ENCODE measurements at places on chromosomes 7 and 10.

GRCh38 chr10:106402458-106402857 lies 762.0 kb downstream of the SORCS1 start:
- no peak for DNase-seq

GRCh38 chr7:155555116-155555695 lies 8.8 kb upstream of the CNPY1 start:
- no peak for DNase-seq

DNA sequence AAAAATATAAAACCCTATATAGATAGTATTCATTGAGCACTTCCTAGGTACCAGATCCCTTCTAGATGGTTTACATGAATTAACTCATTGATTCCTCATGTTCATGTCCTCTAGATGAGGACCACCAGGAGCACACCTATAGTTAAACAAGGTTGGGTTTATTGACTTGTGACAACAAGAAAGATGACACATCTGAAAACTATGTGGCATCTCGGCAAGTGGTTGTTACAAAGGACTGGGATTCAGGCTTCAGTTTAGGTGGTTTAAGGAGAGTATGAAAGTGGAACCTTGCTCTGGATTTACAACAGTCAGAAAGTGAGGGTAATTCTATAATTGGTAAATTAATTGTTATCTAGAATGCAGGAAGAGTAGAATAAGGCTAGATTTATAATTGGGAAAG lies 99.0 kb upstream of the PHF14 start:
- DNase-seq = no peak

GRCh38 chr10:50501924-50502452 lies 121.8 kb downstream of the SGMS1 start:
- no peak for DNase-seq

DNA sequence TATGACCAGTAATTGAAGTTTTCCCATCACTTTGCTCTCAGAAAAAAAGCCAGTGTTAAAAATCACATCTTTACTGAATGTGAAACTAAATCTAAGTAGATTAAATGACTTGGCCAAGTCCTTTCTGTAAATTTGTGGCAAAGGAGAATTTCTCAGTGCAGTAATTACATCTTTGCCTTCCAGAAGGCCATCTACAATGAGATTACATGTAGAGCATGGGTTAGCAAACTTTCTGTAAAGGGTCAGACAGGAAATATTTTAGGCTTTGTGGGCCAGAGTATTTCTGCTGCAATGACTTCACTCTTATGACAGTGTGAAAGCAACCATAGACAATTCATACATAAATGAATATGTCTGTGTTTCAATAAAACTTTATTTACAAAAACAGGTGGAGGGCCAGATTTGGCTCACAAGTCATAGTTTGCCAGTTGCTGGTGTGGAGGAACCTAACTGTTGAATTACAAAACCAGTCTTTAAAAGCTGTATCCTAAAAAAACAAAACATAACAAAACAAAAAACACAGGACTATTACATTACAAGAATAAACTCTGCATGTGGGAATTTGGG lies 191.0 kb downstream of the TAX1BP1 start:
- no peak for DNase-seq

GRCh38 chr7:26365901-26366275 lies 74.2 kb downstream of the SNX10 start:
- DNase-seq = no peak

DNA sequence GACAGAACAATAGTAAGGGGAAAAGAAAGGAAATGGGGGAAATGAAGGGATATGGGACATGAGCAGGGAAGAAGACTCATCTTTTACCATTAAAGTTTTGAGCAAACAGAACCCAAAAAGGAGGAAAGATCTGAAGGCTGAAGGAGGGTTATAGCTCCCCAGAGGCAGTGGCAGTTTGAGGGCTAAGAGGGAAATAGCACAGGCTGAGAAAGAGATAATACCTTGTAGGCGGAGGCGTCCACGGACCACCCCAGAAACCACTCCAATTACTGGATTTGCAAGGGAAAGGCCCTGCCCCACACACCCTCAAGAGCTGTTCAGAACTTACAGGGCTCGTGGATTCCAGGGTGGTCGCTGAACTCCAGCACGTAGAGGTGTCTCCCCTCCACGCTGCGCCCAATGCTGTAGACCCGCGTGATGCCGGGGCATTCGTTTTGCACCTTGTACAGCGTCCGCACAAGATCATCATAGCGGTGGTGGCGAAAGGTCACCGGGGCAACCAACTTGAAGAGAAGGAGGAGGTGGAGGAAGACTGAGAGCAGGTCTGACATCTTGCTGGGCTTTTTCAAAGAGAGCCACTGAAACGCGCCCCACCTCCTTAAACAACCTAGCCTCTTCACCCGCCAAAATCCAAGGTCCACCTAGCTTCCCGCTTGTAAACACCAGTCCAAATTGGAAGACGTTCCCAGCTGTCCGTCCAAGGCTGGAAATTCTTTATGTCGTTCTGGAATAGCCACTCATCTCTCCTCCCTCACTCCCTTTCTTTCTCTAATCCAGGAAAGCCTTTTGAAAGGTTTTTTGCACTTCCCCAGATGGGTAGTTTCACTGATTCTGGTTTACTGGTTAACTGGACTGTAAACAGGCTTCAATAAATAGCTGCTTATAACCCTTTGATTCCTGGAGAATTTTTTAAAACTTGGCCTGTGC lies at the start of gene CPN1:
Gene CPN1 (minus strand): TSS at position 795 of the 927 bp plus-strand sequence. CDS start 244 bp downstream, at position 551.
- no peak for DNase-seq

DNA sequence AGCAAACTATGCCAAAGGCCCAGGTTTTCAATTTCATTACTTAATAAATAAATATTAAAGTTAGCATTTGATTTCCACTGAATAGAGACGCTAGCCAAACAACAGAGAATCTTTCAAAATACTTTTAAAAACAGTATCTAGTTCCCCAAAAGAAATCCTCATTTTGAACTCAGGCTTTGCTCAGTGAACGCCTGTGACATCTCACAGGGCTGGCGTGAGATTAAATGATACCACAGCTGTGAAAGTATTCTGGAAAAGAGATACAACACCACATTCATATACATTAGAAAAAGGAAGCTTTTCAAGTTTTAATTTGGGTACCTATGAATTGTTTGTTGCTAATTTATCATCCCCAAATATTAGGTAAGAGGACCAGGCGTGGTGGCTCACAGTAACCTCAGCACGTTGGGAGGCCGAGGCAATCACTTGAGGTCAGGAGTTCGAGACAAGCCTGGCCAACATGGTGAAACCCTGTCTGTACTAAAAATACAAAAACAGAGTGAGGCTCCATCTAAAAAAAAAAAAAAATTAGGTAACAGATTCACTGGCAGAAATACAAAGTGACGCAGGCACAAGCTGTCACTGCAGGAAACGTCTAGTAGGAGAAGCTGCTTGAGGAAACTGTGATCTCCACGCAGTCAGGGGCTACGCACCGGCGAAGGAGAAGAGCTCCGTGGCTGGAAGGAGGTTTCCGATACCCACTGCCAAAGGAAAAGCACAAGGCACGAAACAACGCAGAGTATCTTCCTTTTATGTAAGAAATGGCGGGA lies 50.0 kb downstream of the AMZ1 start:
- no peak for DNase-seq

DNA sequence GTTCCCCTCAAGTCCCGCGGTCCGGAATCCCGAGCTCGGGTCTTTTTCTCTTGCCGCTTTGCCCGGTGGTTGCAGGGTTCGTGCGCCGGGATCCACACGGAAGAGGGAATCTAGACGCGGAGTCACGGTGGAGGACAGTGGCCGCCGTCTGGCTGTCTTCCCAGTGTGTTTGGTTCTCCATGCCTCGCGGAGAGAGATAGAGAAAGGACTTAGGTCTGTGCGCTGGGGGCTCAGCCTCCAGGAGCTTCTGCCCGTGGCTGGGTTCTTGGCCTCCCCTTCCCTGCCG lies 1.6 kb downstream of the FFAR4 start:
- DNase-seq = no peak

DNA sequence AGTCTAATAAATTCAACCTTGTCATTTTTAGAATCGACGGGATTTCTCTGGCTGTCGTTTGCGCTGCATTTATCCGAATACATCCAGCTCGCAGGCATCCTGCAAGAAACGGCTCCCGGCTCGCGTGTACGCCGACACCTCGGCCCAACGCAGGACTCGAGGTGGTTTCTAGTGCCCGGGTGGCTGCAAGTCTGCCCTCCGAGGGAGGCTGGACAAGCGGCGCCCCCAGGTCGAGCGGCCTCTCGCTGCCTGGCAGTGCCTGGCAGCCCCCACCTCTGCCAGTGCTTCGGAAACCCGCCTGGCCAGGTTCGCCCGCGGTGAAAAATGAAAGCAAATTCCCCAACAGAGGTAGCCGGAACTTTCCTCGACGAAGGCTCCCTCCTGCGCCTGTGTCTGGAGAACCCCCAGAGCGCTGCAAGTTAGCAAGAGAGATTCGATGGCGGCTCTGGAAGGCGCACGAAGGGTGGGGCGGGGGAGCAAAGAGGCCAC lies 5.7 kb upstream of the ZNF503 start:
- DNase-seq = no peak

GRCh38 chr7:105295596-105296352 lies 92.9 kb downstream of the SRPK2 start:
- DNase-seq = no peak

- no peak for DNase-seq
These were observed 776 bp downstream of the TMEM184A start for GRCh38 chr7:1555046-1555812.

DNA sequence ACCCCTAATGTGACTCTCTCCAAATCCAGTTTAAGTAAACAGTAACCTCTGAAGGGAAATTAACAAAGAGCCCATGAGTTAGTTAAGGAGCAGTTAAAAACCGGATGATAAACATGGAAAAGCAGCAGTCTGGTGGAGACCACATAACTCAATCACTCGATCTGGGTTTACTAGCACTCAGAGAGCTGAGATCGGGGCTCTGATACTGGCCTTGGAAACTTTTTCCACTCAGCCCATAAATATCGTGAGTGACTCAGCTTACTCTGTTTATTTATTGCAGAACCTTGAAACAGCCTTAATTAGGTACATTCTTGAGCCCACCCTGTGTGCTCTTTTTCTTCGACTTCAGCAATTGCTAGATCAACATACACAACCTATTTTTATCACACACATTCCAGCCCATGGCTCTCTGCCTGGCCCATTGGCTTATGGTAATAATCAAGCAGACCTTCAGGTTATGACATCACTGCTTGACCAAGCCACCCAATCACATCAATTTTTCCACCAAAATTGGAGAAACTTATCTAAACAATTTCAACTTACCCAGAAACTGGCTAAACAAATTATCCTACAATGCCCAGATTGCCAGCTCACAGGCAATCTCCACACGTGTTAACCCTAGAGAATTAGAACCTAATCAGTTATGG lies 82.2 kb upstream of the GPR22 start:
- no peak for DNase-seq

DNA sequence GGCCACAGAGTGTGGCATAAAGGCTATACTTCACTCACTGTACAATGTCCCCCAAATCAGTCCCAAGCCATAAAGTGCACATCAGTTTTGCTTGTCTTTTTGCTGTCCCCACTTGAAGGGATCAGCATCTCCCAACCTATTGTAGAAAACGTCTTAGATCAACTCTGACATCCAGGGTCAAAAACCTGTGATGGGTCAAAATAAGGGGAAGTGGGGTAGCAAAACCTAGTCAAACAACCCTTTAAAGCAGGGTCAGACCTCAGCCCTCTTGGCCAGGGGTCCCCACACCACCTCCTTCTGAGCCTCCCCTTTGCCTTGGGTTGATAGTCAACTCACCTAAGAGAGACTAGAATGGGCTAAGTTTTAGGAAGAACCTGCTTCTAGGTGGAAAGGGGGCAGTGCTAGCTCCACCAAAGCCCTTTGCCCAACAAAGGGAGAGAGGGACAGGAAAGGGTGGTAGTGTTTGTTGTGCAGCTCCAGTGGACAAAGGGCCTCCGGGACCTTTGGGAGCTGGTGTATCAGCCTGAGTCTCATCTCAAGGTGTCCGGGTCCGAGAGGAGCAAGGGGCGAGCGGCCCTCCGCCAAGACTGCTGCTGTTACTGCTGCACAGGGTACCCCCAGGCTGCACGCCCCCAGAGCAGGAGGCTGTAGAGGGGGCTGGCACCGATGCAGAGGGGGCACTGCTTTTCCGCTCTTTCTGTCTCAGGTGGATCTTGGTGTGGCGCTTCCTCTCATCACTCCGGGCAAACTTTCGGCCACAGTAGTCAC lies 3.3 kb downstream of the EGR2 start:
- DNase-seq = no peak

DNA sequence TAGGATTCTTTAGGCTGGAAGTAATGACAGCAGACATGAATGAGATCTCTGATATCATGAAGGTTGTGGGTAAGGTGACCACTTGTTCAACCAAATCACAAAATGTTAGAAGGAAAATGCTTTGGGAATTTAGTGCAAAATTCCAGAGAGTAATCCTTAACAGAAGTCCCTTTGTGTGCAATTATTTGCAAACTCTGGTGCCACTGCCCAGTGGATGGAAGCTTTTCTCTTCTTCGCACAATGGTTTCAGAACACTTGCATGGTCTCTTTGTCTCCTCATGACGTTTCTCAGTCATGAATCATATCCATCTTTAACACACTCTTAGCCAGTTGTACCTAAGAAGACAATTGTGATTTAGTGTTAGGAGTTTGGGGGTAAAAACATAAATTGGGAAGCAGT lies 570.4 kb upstream of the ANKRD30A start:
- no peak for DNase-seq

DNA sequence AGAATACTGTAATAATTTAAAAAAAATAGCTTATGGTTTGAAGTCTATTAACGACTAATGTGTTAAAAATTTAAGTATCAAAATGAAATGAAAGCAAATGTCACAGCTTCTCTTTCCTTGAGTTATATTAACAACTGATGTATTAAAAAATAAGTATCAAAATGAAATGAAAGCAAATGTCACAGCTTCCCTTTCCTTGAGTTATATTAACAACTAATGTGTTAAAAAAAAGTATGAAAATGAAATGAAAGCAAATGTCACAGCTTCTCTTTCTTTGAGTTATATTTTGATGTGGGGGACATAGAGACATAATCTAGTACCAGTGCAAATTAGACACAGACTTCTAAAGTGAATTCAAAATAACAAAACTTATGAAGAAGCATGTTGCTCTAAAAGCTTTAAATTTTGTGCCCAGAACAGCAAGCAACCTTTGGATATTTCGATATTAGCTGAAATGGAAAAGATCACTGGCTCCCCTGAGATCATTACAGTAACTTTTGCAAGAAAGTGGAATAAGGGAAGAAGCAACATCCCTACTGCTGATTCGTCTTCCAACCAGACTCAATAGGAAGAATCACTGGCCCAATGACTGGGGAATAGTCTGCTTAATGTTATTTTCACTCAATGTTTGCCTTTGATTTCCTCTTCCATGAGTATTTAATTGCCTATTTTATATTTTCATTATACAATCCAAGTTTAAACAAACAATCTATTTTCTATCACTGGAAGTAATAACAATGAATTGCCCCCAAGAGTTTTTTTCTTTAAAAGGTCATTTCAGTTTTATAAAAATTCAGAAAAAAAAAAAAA lies 8.0 kb downstream of the SKAP2 start:
- DNase-seq = no peak

- DNase-seq = no peak
These were observed 164.9 kb upstream of the INHBA start for GRCh38 chr7:41867639-41868280.

All from stimulated activated CD8-positive, alpha-beta memory T cell treated with anti-CD3 and anti-CD28 coated beads, Interleukin-2, amount 100 ng/mL, for 48 hours (primary cell).